ENCODE measurements at places on chromosomes 2 and 18.

GRCh38 chr2:219739066-219739465, 111.6 kb downstream of the SLC4A3 start:
- no peak for DNase-seq

DNA sequence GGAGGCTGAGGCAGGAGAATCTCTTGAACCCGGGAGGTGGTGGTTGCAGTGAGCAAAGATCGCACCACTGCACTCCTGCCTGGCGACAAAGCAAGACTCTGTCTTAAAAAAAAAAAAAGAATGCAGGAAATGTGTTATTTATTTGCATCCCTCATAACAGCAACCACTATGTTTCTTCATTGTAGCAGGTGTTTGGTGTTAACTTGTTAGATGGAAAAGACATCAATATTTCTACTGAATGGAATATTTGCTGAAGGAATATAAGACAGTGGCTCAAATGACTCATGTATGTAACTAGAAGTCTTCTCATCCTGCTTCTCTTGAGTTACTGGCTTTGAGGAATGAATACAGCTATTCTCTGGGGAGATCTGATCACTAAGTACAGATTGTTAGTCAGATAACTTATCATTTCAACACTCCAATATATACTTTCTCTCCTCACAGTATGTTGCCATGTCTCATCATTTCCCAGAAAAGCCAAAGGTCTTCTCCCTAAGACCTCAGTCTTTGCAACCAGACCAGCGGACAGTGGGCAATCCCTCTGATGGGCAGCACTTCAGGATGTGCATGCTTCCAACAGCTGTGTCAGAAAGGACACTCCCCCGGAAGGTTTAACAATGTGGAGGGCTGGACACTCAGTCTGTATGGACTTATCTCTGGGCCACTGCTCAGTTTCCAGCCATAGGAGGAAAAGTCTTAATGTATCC, 104.4 kb upstream of the STK17B start:
- DNase-seq, result peak; percentile 52

DNA sequence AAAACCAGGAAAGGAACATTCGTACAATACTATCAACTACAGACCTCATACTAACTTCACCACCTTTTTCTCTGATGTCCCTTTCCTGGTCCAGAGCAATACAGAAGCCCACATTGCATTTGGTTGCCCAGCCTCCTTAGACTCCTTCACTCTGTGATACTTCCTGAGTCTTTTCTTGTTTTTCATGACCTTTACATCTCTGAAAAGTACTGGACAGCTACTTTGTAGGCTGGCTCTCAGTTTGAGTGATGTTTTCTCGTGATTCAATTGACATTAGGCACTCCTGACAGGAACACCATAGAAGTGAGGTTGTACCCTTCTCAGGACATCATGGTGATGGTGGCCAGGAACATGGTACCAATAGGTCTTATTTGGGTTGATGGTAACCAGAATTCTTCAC, 185.9 kb upstream of the SLC39A10 start:
- no peak for DNase-seq

DNA sequence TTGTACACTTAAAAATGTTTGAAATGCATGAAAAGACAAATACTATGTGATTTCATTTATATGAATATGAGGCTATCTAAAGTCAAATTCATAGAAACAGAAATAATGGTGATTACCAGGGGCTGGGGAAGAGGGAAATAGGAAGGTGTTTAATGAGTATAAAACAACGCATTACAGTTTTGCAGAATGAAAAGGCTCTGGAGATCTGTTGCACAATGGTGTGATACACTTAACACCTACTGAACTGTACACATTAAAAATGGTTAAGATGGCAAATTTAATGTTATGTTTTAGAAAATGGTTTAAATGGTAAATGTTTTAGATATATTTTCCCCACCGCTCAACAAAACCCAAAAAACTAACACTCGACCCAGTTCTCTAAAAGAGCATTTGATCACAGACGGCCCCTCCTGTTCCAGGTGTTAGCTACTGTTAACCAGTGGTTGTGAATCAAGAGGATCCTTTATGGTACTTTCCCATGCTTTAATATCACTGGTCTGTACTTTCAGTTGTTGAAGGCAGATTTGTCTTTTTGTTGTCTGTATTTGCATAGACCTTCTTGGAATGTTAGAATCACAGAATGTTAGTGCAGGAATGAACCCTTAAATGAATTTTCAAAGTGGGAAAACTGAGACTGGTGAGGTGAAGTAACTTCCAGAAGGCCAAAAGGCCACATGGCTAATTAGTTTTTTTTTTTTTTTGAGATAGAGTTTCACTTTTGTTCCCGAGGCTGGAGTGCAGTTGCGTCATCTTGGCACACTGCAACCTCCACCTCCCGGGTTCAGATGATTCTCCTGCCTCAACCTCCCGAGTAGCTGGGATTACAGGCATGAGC, 10.2 kb downstream of the RAB10 start:
- DNase-seq, result no peak

DNA sequence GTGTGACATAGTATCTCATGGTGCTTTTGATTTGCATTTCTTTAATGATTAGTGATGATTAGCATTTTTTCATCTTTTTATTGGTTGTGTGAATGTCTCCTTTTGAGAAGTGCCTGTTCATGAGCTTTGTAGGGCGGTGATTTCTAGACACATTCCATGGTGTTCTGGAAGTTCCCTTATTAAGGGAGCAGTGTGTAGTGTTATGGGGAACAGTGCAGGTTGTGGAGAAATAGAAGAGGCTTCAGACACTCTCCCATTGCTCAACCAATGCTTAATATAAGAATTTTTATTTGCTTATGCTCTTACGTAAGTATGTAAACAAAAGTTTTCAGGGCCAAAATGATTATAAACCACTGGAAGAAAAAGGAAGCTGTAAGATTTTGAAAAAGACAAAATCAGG, 34.7 kb downstream of the MMADHC start:
- no peak for DNase-seq

DNA sequence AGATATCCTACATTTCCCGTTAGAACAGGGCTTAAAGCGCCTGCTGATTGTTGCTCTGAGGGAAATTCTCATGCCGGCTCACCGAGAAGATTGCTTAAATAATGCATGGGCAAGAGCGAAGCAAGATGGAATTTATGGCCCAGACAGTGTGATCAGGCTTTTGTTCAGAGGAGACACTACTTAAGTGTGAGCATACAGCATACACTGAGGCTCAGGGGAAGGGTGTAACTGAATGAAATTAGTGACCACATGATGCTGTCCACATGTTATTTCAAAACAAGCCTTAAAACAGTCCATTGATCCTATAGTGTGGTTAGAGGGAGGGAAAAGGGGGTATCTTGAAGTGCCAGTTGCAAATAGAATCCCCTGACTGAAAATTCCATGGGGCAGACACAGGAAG, 125.5 kb downstream of the RAPGEF4 start:
- DNase-seq, result no peak

DNA sequence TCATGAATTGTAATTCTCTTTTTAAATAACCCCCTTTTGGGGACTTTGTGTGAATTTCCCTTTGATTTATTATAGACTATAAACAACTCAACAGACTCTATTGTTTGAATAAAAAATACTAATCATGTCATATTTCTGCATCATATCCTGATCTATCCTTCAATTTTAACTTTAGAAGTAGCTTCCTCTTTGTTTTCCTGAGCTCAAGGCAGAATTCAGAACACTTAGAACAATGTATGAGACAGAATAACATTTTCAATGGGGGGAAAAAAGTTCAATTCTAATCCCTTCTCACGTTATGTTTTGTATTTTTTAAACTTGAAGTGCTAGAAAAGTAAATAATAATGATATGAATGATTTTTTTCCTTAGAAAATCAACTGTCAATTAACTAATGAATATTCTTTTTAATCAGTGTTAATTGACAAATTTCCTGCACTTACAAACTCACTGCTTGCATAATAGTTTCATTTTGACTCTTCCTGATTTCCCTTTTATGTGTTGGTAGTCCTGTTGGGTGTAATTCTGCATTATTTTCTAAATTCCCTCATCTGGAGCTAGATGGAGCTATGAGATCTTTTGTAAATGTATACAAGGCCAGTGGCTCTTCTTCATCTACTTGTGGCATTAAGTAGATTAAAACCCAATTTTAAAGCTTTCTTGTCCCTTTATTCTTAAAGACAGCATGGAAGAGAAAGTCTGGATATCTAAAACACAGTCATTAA, 326.1 kb downstream of the PARD3B start:
- DNase-seq, result peak; percentile 52

DNA sequence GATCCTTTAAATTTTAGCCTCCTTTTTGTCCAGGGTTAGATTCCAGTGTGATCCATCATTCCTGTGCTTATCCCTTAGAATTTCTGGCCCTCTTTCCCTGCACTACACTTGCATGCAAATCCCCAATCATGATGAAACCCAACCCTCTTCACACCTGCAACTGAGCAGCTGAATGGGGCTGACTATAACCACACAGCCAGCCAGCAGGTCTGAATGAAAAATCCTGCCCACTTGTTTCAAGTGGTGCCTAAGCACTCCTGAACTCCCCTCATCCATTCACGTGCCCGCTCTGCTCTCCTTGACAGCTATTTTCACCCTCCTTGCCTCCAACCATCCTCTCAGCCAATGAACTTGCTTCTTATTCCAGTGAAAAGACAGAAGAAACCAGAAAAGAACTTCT, 80.5 kb upstream of the AFF3 start:
- DNase-seq, result no peak

All from activated CD4-positive, alpha-beta T cell treated with anti-CD3 and anti-CD28 coated beads, Interleukin-2, Interleukin-6, amounts not matched to agents 100 ng/mL and 50 ng/mL, durations not matched to agents 16 hours and 8 hours (primary cell).